ENCODE measurements at places on chromosomes 5 and 9. TPM values are rescaled to one million over a fixed set of nuclear protein-coding genes. Genes with fewer than 3 reads are reported as not detected.

The PPP3R2 gene
- total RNA-seq: not detected

The TMOD1 gene
- total RNA-seq: 4.9 TPM

The PLAA gene
- 32.4 TPM for total RNA-seq

DNA sequence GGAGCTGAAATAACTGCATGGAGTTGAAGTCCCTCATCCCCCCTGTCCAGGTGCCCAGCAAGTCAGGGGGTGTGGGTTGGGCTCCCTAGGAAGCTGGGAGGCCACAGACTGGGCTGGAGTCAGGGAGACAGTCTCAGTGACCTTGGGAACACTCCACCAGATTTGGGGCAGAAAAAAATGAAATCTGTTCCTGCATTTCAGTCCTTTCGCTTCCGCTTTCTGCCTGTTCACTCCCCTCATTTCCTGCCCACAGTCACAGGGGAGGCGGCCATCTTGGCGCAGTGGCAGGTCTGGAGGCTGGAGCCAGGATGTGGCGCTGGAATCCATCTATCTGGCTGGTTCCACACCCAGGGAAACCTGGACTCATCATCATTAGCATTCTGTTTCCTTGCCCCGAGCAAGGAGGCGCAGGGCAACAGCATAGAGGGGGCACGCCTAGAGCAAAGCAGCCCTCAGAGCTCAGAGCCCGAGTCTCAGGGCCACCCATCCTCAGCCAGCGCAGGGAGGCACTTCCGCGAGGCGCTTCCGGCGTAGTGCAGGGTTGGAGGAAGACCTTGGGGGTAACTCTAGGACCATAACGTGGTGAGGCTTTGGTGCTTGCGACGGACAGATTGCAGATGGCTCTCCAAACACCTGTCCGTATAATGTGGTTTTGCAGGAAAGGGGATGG is 86.2 kb upstream of the HSPA9 start:
- DNase-seq: no peak
- H3K27ac ChIP-seq: no peak overlapping the region
- H3K4me1 ChIP-seq: no peaks in the 10 kb centered on the region
- no peaks in the 10 kb centered on the region for H3K27me3 ChIP-seq

- no peaks in the 10 kb centered on the region for H3K4me1 ChIP-seq
- no peaks in the 10 kb centered on the region for H3K36me3 ChIP-seq
- H3K27ac ChIP-seq: no peak overlapping the region
- no peak for DNase-seq
- H3K27me3 ChIP-seq: no peaks in the 10 kb centered on the region
Measured at GRCh38 chr5:137478043-137478442, 21.1 kb downstream of the SPOCK1 start.

- H3K4me1 ChIP-seq: no peaks in the 10 kb centered on the region
- no peaks in the 10 kb centered on the region for H3K36me3 ChIP-seq
- no peak overlapping the region for H3K27ac ChIP-seq
- no peaks in the 10 kb centered on the region for H3K27me3 ChIP-seq
- no peak for DNase-seq
Measured at GRCh38 chr5:145774442-145774841, 60.7 kb downstream of the PRELID2 start.

Measured in colonic mucosa (tissue), 4 donors.